ENCODE measurements at places on chromosomes 3 and 15.

DNA sequence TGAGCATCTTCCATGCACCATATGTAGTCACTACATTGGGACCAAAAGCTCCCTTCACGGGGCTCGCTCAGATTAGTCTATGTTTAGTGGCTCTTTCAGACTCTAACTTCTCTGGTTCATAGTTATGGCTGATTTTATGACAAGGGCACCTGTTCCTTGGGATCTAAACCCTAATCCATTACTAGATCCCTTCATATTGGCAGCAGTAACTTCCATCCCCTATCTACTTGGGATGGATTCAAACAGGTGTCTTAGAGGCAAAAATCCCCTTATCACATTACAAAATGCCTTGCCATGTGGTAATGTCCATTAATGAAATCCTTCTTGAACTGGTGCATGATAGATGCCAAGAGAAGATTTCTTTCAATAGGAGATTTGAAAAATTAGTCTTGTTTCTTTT is 96.7 kb upstream of the TP63 start:
- DNase-seq = no peak

DNA sequence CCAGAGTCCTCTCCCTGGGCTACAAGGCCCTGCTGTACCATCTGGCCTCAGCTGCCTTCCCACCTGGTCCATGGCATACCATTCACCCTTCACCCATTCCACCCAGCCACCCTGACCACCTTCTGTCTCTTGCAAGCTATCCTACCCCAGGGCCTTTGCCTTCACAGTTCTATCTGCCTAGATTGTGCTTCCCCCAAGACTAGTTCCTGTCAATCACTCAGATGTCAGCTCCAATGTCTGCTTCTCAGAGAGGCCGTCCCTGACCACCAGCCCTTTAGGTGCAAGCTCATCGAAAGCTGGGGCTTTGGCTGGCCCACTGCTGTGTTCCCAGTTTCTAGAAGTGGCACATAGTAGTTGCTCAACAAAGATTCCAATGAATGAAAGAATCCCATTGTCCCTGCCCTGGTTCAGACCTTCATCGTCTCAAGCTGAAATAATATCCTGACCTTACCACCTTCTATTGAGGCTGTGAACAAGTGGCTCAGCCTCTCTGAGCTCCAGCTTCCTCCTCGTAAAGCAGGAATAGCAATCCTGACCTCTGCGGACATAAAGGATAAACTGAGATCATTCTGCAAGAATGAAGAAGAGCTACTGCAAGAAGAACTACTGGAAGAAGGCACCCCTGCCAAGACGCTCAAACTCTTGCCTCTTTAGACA is 15.8 kb downstream of the EFCAB12 start:
- DNase-seq = no peak

DNA sequence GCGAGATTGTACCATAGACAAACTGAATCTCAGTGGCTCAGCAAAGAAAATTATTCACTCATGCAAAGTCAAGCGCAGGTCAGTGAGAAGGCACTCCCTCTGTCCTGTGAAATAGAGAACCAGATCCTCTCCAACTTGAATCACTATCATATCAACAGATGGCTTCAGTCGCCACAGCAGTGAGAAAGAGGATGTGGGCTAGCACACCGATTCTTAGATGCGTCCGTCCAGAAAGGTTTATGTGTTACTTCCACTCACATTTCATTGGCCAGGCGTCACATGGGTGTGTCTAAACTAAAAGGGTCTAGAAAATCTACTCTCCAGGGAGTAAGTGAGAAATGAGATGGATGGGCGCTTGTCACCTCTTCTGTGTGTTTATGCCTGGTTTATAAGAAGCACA is 141.6 kb upstream of the KBTBD8 start:
- DNase-seq = no peak

- no peak for DNase-seq
Measured at GRCh38 chr3:43286841-43287499, 630 bp downstream of the SNRK start.

- no peak for DNase-seq
Measured at GRCh38 chr3:133937756-133938601, 42.3 kb upstream of the RAB6B start.

GRCh38 chr15:79526376-79526775 is 94.2 kb downstream of the MINAR1 start:
- DNase-seq = no peak

DNA sequence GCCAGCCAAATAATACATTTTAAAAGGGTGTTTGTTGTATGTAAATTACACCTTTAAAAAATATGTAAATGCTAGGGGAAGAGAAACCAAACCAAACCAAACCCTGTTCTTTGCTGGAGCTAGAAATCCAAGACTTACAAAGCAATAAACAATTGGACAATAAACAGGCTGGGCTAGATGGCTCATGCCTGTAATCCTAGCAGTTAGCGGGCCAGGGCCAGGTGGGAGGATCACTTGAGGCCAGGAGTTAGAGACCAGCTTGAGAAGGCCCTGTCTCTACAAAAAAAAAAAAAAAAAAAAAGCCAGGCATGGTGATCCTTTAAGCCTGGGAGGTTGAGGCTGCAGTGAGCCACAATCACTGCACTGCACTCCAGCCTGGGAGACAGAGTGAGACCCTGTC is 12.5 kb downstream of the STOML1 start:
- DNase-seq = no peak

All from kidney epithelial cell (primary cell).